ENCODE measurements at places on chromosomes 7 and 10.
A peak's percentile ranks its signal among the peaks of the same experiment; 100 is the strongest.

GRCh38 chr10:32084185-32084851, 28.1 kb upstream of the KIF5B start:
- DNase-seq, result no peak

DNA sequence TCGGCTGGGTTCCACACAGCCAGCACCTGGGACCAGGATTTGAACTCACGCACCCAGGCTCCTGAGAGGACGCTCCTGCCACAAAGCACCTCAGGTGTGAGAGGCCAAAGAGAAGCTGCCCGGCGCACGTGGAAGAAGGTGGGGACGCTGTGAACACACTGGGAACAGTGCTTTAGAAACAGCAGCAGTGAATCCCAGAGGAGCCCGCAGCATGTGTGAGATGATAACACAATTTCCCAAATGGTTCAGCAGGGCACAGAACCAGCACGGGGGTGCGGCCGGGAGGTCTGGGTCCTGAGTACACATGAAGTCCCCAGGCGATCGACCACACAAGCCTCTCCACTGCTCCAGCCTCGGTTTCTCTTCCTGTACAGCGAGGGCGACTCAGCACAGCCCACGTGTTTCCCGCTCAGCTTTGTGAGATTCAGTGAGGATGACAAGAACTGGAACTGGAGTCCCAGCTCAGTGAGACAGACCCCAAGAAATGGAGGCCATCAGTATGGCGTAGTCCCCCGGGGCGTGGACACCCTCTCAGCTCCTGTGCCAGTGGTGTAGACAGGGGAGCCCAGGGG, 188.3 kb downstream of the MAD1L1 start:
- DNase-seq, result no peak

GRCh38 chr10:4813023-4813422, 13.0 kb upstream of the AKR1E2 start:
- DNase-seq, result peak; percentile 65

GRCh38 chr10:26550774-26551526, 112.8 kb downstream of the APBB1IP start:
- no peak for DNase-seq

GRCh38 chr7:66627151-66627681, 1.5 kb upstream of the KCTD7 start:
- DNase-seq, result no peak

GRCh38 chr10:29688230-29688661, 53.5 kb upstream of the SVIL start:
- DNase-seq, result no peak

DNA sequence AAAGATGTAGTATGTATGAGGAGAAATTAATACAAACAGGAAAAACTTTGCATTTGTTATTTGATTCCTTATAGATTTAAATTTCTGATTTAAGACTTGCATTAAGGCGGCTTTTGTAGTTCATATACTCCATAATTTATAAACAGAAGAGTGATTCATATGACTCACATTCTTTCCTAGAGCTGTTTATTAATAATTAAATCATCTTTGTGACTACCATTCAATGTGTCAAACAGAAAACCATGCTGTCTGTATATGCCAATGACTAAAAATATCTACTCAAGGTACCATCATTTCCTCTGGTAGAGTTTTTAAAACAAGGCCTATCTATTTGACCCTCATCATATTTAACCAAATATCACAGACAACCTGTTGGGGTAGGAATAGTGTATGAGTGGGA, 501.7 kb downstream of the PARD3 start:
- DNase-seq, result no peak

DNA sequence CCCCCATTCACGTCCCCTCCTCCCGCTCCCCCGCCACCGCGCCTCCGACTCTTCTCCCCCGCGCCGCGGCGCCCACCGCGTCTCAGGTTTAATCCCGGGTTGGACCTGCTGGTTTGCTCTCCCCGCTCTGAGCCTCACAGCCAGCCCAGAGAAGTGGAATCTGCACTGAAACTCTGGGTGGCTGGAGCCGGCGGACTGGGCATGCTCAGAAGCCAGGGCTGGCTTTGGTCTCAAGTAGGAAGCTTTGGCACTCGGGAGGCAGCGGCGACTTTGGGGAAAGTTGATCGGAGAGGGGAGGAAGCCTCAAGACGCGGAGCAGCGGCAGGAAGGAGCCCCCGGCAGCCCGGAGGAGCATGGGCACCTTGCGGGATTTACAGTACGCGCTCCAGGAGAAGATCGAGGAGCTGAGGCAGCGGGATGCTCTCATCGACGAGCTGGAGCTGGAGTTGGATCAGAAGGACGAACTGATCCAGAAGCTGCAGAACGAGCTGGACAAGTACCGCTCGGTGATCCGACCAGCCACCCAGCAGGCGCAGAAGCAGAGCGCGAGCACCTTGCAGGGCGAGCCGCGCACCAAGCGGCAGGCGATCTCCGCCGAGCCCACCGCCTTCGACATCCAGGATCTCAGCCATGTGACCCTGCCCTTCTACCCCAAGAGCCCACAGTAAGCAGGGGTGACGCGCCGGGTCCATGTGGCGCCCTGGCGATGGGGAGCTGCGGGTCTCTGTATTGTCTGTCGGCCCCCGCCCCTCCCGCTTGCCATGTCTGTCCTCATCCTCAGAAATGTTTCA, at the start of gene PRKG1:
Gene PRKG1, plus strand, starts transcription at position 250 of the 791 bp plus-strand sequence.
- peak; percentile 58 for DNase-seq

DNA sequence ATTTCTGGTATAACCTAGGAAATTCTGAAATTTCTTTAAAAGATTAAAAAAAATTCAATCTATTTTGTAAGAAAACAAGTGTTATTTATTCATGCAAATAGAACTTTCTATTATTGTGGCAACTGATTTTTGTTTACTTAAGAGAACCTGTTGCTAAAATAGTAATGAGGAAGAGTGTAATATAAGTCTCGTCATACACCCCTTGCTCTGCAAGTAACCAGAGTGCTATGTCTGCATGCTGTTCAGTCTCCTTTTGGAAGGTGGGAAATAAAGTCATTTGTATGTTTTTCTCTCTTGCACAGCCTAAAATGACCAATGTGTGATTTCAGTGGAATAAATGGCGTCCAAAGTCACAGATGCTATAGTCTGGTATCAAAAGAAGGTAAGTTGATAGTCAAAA, 41.3 kb downstream of the PHTF2 start:
- DNase-seq, result no peak

- DNase-seq, result no peak
Observed at GRCh38 chr7:29090151-29090805, 56.1 kb downstream of the CPVL start.

GRCh38 chr7:43490016-43490415, 92.9 kb upstream of the STK17A start:
- no peak for DNase-seq

GRCh38 chr10:98481404-98481945, 34.7 kb upstream of the HPS1 start:
- DNase-seq, result no peak

DNA sequence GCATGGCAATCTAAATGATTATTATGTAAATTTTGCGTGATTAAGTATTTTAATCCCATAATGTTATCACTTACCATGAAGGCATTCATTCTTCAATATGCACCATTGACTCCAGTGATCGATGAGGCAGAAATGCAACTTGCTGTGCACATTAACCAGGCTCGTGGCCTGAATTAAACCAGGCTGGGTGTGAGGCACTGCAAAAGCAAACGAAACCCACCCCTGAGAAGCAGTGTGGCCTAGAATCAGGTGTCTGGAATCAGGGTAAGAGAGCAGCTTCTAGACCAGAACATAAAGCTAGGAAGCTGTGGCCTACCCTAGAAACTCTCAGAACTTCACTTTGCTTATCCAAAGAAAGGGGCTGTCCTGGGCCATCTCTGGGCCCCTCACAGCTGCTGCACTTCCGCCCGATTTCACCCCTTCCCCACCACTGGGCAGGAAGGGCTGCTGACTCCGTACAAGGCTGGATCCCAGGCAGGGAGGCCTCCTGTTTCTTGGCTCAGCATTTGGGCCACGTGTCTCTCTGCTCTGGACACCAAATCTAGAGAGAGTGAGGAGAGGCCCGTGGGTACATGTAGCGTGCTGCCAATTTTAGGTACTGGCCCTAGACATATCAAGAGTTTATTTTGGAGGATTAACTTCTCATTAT, 4.4 kb downstream of the PTPRE start:
- no peak for DNase-seq

- DNase-seq, result no peak
Observed at GRCh38 chr7:63043657-63044543, 954.7 kb upstream of the ZNF722 start.

- DNase-seq, result no peak
Observed at GRCh38 chr10:75950997-75951589, 519.7 kb downstream of the LRMDA start.

DNA sequence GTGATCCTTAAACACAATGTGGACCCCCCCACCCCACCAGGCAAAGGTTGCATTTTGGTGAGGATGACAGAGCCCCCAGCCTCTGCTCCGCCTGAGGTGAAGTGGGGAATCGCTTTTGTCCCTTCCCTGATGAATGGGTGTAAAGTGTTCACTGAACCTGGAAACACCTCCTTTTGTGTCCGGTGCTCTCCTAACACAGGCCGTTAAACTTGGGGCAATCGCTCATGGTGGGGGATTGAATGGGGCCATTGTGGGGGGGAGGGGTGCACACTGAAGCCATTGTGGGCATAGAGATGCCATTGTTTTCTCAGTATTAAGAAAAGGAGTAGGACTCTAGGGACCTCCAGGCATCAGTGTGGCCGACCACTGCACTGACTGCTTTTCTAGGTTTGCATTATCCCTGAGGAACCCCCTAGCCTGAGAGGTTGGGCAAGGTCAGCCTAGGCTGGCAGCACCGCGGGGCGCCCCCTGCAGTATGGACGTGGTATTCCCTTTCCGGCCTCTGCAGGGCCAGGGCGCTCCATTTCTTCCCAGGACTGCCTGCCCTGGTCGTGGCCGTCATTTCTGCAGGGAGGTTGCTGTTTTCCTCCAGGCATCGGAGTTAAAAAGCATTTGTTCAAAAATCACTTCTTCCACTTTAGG, 158.3 kb downstream of the TCF7L2 start:
- no peak for DNase-seq

DNA sequence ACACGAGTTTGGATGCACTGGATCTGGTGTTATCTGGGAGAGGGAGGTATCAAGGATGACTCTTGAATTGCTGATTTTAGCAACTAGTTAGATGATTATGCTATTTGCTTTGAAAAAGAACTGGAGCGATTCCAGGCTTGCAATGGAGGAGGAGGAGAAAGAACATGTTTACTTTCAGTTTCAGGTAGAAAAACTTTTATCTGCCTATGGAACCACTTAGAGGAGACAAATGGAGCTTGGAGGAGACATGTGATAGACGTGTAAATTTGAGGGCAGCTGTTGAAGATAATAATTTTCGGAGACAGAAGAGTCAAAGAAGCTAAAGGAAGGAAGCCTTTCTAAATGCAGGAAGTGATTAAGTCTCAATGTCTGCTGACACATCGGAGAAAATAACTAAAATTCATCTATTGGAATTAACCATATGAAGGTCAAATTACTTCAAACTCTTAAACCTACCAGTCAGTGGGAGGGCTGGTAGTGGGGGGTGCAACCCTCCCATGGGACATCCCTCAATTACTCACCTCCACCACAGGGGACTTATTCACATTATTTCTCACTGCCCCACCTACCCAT, 56.4 kb upstream of the GNAI1 start:
- peak; percentile 18 for DNase-seq

GRCh38 chr10:24207781-24208611, 942 bp upstream of the KIAA1217 start:
- no peak for DNase-seq

DNA sequence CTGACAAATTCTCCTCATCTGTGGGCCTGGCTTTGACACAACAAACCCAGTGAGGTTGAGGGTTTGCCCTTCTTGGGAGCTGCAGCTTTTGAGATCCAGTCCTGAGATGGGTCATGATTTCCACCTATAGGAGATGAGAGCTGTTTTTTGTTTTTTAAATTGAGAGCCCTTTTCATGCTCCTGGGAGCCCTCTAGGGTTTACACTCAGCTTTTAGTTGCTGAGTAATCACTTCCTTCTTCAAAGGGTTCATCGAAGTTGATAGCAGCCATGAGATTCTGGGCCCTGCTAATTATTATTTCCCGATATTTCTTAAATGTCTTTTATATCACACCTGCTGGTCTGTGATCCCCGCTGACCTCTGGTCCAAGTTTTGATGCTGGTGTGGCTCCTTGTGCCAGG, 47.3 kb upstream of the VIPR2 start:
- no peak for DNase-seq

GRCh38 chr10:76403912-76404311, 972.5 kb downstream of the LRMDA start:
- DNase-seq, result peak; percentile 22

- peak; percentile 65 for DNase-seq
Observed at GRCh38 chr7:33339074-33339790, 209.9 kb downstream of the BBS9 start.

- no peak for DNase-seq
Observed at GRCh38 chr7:8481752-8482446, 48.5 kb downstream of the NXPH1 start.

- DNase-seq, result no peak
Observed at GRCh38 chr7:129122078-129122750, 22.3 kb upstream of the TSPAN33 start.

DNA sequence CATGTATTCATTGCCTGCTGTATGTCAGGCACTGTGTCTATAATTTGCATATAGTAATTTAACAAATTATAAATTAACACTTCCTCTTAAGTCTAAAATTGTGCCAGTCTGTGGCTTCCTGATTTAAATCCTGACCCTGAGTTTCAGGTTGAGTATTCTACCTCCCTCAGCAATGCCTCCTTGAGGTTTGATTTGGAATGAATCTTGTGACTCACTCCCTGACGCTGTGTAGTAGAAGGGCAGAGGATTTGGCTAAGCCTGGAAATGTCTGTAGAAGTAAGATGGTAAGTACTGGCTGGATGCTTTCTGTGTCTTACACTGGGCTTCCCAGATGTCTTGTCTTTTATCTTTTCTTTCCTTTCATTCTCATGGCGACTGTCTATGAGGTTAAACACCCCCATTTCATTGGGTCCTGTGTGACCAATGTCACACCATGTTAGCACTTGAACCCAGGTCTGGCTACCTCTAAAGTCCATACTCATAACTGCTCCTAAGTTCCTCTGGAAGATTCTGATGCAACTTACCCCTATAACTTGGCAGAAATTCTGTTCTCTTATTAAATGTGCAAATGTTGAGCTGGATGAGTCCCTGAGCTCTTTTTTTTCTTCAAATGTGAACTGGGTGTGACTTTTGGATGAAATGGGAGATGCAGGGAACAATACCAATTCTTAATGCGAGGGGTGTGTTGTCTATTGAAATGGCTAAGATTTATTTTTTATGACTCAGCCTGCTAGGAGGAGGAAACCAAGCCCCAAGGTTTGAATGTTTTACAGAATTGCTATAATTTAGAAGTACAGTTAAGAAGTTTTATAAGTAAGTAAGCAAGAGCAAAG, 48.5 kb downstream of the PLCE1 start:
- DNase-seq, result peak; percentile 67

- DNase-seq, result no peak
Observed at GRCh38 chr7:159102681-159103381, 41.8 kb downstream of the VIPR2 start.

Data from NCI-H226 (cell line).